ENCODE measurements at places on chromosomes 12 and 14.
A peak's percentile ranks its signal among the peaks of the same experiment; 100 is the strongest.

DNA sequence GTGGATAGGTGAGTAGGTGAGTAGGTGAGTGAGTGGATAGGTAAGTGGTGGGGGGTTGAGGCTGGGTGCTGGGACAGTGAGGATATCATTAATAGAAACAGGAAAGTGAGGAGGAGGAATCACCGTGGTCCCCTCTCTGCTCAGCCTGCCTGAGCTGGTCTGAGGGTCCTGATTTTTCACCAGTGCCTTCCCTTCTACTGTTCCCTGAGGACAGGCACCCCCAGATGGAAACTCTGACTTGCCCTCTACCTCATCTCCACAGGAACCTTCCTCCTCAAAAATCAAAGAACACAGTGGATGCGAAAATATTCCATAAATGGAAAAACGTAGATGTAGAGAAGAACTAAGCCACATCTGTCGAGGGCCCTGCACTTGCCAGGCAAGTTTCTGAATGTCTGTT is 1.9 kb downstream of the GPR68 start:
- no peak for DNase-seq

GRCh38 chr14:66495218-66496098 is 9.3 kb downstream of the CCDC196 start:
- peak; percentile 53 for DNase-seq

GRCh38 chr12:5622280-5622679 is 190.4 kb downstream of the NTF3 start:
- DNase-seq = no peak

DNA sequence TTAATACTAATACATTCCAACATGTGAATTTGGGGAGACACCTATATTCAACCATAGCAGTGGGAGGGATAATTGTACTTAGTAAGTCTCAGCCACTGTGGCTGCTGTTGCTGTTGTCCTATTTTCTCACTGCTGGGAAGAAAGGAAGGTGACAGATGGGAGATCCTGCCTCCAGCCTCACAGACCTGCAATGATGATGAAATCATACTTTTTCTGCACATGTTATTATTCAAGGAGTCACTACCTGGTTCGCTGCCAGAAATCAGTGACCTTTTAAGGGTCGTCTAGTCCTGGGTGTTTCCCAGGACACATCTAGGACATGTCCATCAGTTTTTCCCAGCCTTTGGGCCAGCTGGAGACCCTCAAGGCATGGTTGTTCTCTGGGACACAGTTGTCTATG is 106.2 kb upstream of the RPH3A start:
- DNase-seq = no peak

DNA sequence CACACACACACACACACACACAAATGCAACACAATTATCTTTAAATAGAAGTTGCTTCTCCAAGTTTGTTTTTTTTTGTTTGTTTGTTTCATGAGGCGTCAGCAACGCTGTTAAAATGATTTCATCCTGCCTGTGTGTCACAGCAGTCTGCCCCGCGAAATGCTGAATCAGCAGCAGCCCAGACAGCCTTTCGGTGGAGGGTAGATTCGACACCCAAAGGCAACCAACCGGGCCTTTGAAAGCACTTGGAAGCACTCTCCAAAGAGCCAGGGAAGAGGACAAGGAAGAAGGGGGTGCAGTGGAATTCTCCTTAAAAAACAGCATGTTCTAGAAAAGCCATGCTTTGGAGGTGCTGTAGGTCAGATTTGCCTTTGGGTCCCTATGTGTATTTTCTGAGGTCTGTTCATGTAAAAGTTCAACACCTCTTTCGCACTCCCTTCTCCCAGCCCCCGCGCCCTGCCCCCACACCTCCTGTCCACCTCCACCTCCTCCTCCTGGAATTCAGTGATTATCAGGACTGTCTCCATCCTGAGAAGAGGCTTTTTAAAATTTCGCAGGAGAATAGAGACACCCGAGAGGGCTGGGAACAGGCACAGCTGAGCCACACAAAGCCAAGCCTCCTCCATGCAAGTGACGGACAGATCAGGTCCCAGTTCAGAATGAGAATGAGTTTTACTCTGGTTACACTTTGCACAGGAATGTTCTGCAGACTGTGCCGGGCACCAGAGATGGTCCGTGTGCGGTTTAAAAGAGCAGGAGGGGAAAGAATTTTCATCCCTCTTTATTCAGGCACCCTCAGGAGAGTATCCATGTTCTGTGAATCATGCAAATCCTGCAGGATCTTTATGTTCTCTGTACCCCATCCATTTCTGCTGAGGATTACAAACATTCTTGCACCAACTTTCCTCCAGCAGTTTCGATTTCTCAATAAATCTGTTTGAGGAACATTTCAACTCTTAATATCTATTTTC is 177.9 kb downstream of the ETV6 start:
- peak; percentile 17 for DNase-seq

DNA sequence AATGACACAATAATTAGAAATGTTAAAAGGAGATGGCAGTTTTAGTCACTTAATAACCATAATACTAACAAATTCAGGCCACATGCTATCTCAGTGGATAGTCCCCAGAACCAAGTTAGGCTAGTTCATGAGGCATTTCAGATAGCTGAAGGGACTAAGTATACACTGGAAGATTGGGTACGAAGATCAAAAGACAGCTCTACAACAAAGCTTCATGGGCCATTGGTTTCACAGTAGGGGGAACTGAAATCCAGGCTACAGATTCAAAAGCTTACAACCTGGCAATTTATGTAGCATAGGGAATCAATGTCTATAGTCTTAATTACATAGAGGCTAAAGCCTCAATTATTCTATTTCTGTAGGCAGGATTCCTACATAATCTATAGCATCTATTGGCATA is 343.0 kb downstream of the RGS6 start:
- no peak for DNase-seq

DNA sequence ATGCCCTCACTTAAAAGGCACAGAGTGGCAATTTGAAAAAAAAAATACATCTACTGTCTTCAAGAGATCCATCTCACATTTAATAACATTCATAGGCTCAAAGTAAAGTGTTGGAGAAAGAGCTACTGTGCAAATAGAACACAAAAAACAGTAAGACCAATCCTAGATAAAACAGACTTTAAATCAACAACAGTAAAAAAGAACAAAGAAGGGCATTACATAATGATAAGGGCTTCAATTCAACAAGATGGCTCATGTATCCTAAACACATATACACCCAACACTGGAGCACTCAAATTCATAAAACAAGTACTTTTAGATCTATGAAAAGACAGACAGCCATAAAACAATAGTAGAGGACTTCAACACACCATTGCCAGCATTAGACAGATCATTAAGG is 93.6 kb upstream of the PCED1B start:
- DNase-seq = no peak

DNA sequence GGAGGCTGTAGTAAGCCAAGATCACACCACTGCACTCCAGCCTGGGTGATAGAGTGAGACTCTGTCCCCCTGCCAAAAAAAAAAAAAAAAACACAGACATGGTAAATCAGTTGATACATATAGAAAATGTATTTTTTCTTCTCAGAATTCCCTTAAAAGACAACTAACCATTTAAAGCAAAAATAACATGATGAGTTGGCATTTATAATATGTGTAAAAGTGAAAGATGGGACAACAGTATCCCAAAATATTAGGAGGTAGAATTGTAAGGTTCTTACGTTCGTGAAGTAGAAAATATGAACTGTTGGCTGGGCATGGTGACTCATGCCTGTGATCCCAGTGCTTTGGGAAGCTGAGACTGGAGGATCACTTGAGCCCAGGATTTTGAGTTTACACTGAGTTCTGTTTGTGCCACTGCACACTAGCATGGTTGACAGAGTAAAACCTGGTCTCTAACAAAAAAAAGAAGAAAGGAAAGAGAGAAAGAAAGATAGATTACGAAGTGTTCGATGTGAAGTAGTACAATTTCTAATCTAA is 296.7 kb downstream of the FBXL14 start:
- DNase-seq = no peak

DNA sequence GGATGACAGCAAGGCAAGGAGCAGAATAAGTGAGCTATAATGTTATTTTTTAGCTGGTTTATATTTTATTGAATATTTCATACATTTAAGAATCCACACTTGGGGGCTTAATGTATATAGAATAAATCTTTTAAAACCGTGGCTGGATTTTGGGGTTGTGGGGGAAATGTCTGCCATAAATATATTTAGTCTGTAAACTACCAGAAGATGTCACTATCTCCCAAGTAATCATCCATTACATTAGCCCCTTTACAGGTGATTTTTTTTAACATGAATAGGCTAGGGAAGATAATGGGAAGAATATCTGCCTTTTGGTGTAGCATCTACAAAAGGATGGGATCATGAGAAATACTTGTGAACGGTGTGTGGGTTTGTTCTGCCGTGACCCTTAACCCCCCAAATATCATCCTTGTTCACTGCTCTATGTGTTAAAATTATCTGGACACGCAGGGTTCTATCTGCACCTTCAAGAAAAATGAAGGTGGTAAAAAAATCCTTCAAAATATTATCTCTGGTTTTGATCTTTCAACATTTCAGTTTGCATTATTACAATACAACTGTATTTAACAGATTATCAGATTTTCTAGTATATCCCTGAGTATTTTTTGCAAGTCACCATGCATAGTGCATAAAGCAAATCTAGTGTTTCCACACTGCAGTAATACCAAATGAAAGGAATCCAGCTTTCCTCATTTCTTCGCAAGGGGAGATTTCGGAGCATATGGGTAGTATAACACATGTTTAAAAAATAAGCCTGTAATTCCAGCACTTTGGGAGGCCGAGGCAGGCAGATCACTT is 8.0 kb upstream of the SLC17A8 start:
- DNase-seq = no peak

- no peak for DNase-seq
Measured at GRCh38 chr12:101064721-101065120, 145.3 kb downstream of the SLC5A8 start.

- no peak for DNase-seq
Measured at GRCh38 chr12:9073076-9073475, 42.6 kb downstream of the A2M start.

DNA sequence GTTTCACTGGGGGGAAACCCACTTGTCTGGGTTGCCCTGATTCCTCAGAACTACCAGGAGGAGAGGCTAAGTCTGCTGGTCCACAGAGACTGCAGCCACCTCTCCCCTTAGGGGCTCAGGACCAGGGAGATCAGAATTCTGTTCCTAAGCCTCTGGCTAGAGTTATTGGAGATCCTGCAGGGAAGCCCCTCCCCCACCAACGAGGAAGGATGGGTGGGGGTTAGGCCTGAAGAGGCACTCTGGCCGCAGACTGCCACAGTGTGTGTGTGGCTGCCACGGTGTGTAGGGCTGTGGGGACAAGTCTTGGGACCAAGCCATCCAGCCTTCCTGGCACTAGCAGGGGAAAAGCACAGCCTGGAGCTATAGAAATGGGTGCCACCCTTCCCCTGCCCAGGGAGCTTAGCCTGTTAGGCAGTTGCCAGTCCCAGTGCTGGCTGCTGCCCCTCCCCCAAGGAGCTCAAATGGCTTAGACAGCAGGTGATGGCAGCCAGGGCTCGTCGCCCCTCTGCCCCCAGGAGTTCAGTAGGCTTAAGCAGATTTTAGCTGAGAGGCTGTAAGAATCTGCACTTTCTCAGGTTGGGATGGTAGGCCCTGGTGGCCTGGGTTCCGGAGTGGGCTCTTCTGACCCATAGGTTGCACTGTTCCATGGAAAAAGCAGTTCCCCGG is 107.7 kb downstream of the ERGIC2 start:
- DNase-seq = no peak

DNA sequence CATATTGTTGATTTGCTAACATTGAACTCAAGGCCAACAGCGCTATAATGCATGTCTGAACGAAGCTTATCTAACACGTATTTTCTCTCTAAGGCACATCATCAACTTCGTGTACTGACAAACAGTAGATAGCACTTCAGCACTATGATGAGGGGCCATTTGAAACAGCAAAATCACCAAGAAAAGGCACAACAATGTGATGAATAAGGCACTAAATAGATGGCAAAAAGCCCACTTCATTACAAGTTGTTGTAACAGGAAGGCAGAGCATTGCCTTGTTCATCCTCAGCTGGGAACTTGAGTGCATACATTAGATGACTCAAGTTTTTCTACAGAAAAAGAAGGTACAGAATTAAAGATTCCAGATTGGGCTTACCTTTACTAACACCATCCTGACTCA is 75.2 kb downstream of the LIN7A start:
- no peak for DNase-seq

GRCh38 chr14:89206389-89207031 is 210.5 kb downstream of the FOXN3 start:
- DNase-seq = no peak

DNA sequence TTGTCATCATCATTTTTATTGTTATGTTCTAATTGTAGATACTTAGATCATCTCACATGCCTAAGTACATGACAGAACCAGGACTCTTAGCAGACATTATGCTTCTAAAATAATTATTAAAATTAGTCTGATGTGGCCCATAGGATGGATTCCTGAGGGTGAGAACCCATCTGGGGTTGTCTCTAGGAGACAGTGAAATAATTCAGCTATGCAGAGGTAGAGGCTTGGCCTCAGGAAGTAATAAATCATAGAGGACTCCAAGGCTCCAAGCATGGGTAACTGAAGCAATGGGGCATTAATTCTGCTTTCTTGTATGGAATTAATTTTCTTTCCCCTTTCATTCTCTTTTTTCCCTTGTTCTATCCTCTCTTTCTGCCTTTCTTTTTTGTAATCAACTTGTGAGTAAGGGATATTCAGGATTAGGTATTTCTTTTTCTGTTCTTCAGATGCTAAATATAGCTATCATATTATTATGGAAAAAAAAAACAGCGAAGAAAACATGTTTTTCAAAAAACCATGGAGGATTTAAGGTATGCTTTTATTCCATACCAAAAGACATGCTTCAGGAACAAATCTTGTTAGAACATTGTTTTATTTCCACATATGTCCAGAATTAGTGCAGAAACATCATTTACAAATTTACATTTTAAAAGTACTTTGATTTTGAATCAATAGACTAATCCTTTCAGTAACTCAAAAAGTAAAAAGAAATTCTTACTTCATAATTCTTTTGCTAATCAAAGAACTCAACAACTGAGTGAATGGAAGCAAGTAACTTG is 263.2 kb downstream of the TRHDE start:
- DNase-seq = no peak

GRCh38 chr12:752695-753610 is 574 bp downstream of the WNK1 start:
- DNase-seq = no peak

DNA sequence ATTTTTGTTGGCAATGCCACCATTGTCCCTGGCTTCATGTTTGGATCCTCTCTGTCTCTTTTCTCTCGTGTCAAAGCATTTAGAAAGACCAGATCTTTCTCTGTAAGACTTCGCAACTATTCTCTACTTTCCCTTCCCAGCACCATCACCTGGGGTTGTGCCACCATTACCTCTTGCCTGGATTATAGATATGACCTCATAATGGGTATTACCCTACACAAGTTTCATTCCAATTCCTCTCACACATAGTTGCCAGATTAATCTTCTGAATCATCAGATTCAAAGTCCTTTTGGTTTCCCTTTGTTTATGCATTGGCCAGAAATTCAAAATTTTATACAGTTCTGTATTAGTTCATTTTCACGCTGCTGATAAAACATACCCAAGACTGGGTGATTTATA is 27.2 kb upstream of the DHRS2 start:
- no peak for DNase-seq

DNA sequence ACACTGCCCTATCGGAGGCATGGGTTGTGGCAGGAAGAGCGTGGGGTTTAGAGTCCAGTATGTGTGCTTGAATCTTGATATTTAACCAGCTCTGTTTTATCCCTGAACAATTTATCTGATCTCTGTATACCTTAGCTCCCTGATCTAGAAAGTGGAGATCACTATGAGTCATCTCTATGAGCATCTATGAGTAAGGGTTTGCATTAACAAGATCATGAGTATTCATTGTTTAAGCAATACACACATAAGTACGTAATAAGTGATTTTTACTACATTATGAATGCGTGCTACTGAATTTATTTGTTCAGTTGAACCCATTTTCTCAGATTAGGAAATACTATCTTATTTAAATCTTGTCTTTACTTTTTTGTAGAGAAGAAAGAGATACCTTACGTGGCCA is 49.4 kb downstream of the GPATCH2L start:
- DNase-seq = no peak
